ENCODE measurements at places on chromosomes 5 and 9. TPM values are rescaled to one million over a fixed set of nuclear protein-coding genes. Genes with fewer than 3 reads are reported as not detected.

BRINP1 gene
- 1.9 TPM for total RNA-seq

GABRP gene
- total RNA-seq: 23.5 TPM

HK3 gene
- 0.51 TPM for total RNA-seq

ANKRD18A gene
- total RNA-seq: 0.10 TPM

GDA gene
- total RNA-seq: 0.23 TPM

TAL2 gene
- total RNA-seq: 3.5 TPM

KCTD16 gene
- 0.44 TPM for total RNA-seq

ITGA1 gene
- 33.5 TPM for total RNA-seq

RFESD gene
- 0.97 TPM for total RNA-seq

PCDHGA4 gene
- 2.0 TPM for total RNA-seq

PDGFRB gene
- total RNA-seq: 23.7 TPM

TMOD1 gene
- total RNA-seq: 0.41 TPM

COL15A1 gene
- total RNA-seq: 24.0 TPM

IFNK gene
- total RNA-seq: not detected

GARIN3 gene
- not detected for total RNA-seq

SEMA5A gene
- total RNA-seq: 31.1 TPM

WHRN gene
- total RNA-seq: 4.1 TPM

SLC35D2 gene
- total RNA-seq: 27.2 TPM

PKD2L2 gene
- total RNA-seq: not detected

SLC46A2 gene
- total RNA-seq: not detected

ANXA2R gene
- total RNA-seq: 1.1 TPM

TAF11L9 gene
- not detected for total RNA-seq

TRIM7 gene
- not detected for total RNA-seq

SLC25A2 gene
- total RNA-seq: 0.62 TPM

GPR150 gene
- not detected for total RNA-seq

BASP1 gene
- 95.2 TPM for total RNA-seq

AHRR gene
- total RNA-seq: 8.7 TPM

SPINK7 gene
- not detected for total RNA-seq

UAP1L1 gene
- total RNA-seq: 3.2 TPM

PTGER4 gene
- total RNA-seq: 0.26 TPM

MRPS2 gene
- total RNA-seq: 42.8 TPM

SLC34A3 gene
- total RNA-seq: not detected

XPA gene
- total RNA-seq: 10.0 TPM

LECT2 gene
- not detected for total RNA-seq

All from endothelial cell (in vitro differentiated cells).